T-helper 17 cell (primary cell): ENCODE measurements at places on chromosomes 1 and 21.

DNA sequence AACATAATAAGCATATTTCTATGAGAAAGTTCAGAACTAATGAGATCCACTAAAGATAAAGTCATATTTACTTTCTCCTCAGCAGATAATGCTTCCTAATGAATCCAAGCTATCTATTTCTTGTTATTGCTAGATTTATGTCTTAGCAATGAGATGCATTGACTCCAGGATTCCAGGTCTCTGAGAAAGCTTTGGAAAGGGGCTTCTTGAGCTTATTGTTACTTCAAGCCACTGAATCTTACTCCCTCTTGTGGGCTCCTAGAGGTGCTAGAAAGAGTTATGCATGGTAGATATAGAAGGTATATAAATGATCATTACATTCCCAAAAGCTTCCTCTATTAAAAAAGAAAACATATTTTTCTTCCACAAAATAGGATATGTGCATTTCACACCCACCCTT is 246.4 kb upstream of the ADAMTS5 start:
- no peak for DNase-seq

- DNase-seq = no peak
Observed at GRCh38 chr1:41611068-41611931, 126.8 kb upstream of the EDN2 start.

GRCh38 chr21:42677339-42678321 is 24.2 kb downstream of the PDE9A start:
- DNase-seq = no peak

DNA sequence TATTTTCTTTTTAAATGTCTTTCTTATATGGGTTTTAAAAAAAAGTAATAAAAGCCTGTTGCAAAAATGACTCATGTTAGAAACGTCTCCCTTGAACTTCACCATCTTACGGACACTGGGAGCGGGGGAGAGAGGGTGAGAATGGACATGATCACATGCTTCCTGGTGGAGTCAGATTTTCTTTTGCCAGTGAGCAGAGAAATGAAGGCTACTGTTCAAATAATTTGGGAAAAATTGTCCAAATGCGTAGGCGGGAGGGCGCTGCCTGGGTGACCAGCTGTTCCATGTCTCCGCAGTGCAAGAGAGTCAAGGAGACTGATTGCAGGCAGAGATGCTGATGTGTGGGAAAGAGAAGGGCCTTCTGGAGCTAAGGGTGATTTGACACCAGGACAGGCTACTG is 23.1 kb downstream of the EIF2D start:
- no peak for DNase-seq

DNA sequence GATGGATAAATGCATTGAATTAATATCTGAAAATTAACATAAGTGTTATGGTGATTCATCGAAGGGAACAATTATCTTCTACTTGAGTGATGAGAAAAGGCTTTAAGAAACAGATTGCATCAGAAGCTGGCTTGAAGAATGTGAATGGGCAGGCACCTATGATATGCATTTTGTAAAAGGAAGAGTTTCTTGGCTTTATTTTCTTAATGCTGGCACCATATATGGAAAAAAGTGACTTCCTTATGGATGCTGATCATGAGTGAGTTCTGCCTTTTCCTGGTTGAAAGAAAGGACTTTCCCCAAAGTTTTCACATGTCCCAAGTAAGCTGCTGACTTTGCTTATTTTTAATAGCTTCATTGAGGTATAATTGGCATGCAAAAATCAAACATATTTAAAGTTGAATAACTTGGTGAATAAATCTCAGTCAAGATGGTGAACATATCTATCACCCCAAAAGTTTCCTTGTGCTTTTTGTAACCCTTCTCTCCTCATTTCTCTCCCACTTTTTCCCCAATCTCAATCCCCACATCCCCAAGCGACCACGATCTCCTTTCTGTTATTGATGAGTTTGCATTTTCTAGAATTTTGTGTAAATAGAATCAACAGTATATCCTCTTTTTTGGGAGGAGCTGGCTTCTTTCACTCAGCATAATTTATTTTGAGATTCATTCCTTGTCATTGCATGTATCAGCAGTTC is 74.2 kb downstream of the SPATA46 start:
- DNase-seq = no peak

- no peak for DNase-seq
Observed at GRCh38 chr1:208058756-208059155, 147.8 kb upstream of the CD34 start.

- DNase-seq = no peak
Observed at GRCh38 chr1:232954594-232955365, 4.4 kb downstream of the NTPCR start.

DNA sequence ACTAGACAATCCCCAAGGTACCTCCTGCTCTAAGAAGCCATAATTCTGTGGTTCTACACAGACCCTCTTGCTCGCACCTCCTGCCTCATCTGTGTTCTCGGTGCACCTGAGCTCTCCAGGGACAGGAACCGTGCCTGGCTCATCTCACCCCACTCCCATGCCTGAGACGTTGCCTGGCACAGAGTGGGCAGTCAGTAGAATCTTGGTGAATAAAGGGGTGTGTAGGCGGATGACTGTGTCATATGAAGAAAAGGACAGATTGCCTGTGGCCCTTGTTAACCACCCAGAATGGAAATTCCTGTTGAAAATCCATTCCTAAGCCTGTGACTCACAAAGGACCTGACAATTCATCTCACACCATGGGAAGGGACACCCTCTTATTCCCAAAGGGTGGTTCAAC is 92.9 kb downstream of the KCNN3 start:
- no peak for DNase-seq

DNA sequence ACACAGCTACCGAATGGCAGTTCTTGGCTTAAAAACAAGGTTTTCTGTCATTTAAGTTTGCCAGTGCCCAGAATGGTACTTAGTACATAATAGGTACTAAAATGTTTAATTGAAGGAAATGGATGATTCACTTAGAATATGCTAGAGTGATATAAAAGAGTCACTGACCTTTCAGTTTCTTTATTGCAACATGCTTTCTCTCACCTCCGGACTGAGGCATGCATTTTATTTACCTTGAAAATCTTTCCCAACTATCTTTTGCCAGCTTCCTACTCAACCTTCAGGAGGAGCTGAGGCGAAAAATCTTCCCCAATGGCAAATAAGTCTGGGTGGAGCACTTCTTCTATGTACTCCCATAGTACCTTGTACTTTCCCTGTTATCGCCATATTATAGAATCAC is 244.9 kb downstream of the ZNF648 start:
- DNase-seq = no peak

- DNase-seq = no peak
Observed at GRCh38 chr1:231170875-231171274, 9.0 kb downstream of the TRIM67 start.

DNA sequence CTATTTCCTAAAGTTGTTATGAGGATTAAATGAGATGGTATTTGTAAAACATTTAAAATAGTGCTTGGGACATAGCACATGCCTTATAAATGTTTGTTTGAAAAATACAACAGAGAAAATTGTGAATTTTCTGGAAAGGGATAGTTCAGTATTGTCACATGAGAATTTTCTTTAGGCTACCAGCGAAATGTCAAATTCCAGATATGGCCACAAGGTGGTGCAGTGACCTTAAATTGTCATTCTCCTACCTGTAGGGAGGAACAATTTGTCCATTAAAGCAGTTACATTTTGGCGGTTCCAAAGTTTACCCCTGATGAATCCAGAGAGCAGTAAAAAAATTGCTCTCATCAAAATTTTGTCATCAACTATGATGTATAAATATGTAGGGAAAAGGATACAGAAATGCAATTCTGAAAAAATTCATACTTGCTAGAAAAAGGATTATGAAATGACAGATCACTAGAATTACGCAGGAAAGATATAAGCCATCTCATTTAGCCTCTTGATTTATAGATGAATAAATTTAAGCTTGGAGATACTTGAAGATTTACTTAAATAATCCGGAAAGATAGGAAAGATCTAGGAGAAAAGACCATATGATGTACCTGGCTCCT is 50.2 kb upstream of the TSHB start:
- peak; percentile 63 for DNase-seq

GRCh38 chr1:185453496-185454192 is 136.6 kb upstream of the IVNS1ABP start:
- DNase-seq = no peak

DNA sequence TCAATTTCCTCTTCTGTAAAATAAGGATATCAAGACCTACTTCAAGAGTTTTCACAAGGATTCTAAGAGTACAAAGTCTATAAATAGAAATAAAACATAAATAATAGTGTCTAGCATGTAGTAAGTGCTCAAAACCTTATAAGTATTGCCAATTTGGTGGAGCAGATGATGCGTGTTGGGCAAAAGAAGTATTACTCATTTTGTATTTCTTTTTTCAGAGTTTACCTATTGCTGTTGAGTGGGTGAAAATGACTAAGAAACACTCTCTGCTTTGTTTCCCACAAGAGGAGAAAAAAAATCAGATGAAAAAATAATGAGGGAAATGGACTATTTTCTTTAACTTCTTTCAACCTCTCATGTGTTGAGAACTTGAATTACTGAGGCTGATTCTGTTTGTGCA is 103.3 kb upstream of the KCNK2 start:
- no peak for DNase-seq

GRCh38 chr1:173504268-173504667 is 27.1 kb downstream of the PRDX6 start:
- DNase-seq = no peak

DNA sequence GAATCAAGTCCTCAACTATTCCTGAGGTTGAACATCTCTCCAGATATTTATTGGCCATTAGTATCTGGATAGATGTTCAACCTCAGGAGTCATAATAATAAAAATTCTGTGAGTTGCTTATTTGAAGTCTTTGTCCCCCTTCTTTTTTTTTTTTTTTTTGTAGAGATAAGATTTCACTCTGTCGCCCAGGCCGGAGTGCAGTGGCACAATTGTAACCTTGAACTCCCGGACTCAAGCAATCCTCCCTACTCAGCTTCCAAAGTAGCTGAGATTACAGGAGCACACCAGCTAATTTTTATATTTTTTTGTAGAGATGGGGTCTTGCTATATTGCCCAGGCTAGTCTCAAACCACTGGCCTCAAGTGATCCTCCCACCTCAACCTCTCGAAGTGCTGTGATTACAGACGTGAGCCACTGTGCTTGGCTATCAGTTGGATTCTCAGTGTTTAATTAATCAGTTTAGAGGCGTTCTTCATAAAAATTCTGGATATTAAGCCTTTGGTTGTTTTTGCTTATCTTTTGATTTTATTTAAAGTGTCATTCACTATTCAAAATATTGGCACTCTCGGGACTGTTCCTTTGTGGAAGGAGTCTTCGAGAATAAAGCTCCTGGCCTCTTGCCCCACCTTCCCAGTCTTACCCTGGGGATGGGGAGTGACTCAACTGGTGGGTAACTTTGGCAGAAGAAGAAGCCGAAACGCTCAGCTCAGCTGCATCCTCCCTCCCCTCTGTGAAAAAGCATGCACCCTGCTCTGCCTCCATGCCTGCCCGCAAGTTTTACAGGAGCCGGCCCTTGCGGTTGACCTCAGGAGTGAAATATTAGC is 11.2 kb upstream of the HYI start:
- DNase-seq = no peak

DNA sequence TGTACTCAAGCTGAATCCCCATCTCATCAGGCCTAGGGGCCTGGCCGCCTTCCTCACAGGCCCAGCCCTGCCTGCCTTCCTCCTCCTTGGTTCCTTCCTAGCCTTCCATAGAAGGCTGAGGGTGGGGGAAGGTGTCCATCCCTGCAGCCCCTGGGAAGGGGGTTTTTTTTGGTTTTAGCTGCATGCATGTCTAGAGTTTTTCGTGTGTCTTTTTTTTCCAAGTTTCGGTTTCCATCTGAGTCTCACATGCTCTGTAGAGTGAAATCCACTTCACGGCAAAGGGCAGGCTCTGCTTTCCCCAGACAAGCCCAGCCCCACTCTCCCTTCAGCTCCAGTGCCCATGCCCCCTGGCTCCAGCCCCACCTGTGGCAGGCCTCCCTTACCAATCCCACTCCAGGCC is 32.1 kb downstream of the GRHL3 start:
- DNase-seq = no peak

GRCh38 chr1:225914947-225915346 is 9.1 kb downstream of the PYCR2 start:
- no peak for DNase-seq

DNA sequence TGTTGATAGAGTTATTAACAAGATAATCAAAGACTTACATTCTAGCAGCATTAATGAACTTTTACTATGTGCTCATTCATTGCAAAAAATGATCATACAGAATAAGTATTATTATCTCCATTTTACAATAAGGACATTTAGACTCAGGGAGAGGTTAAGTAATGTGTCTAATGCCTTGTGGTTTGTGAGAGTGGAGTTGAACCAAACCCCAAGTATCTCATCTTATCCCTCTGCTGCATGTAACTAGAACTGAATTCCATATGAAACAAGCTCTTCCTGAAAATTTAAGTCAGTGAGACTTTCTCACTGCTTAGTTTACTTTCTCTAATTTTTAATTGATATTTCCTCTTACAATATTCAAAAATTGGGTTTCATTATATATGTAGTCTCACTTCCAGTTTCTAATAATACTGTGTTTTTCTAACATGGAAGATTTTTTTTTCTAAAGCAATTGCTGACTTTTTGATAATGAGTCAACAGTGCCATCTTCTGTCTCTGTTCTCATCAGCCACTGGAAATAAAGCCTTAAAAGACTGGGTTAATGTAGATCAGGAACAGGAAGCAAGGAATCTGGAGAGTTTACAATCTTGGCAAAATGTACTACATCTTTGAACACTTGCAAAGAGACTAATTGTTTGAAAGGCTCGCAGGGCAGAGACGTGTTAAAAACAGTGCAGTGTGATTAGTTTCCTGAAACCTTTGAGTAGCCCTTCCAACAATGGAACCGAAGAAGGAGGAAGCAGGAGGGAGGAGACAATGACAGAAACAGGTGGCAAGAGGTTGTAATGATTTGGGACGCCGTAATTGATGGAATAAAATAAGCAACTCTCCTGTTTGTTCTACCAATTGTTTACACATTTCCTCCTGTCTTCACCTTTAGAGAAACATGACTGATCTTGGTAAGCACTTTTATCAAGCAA is 567.6 kb downstream of the MRPL39 start:
- DNase-seq = no peak

DNA sequence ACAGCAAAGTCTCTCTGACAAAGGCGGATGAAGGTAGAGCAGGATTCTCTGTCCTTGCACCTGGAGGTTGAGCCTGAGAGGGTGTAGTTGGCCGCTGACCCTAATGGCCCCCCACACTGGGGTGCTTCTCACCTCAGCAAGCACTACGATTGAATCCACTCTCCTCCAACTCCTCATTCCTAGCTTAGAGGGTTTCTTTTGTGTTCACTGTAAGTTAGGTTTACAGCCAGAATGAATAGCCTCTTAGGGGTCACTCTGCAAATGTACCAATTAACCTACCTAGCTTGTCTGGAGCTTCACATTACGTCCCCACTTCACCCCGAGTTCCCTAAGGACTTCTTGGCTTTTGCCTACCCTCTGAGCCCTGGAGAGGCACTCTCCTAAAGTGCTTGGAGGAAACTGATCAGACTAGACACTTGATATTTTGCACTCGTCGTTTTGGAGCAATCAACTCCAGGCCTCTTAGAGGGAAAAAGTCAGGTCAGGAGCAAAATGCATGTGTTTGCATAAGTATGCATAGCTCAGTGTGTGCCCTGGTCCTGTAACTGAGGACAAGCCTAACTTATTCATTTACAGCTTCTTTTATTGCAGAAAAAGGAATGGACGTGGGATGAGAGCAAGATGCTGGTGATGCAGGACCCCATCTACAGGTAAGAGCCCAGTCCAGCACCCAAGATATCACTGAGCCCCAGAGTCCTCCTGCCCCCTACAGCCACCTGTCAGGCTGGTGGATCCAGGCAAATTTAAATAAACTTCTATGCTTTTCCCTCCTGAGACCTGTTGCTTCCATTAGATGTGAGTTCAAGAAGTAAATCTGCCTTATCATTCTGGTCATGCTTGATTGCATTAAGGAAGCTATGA is 76.4 kb downstream of the SPATA46 start:
- DNase-seq = no peak
